NCI-H1694 (cell line): ENCODE measurements at places on chromosomes 1 and 21.
A peak's percentile ranks its signal among the peaks of the same experiment; 100 is the strongest.

DNA sequence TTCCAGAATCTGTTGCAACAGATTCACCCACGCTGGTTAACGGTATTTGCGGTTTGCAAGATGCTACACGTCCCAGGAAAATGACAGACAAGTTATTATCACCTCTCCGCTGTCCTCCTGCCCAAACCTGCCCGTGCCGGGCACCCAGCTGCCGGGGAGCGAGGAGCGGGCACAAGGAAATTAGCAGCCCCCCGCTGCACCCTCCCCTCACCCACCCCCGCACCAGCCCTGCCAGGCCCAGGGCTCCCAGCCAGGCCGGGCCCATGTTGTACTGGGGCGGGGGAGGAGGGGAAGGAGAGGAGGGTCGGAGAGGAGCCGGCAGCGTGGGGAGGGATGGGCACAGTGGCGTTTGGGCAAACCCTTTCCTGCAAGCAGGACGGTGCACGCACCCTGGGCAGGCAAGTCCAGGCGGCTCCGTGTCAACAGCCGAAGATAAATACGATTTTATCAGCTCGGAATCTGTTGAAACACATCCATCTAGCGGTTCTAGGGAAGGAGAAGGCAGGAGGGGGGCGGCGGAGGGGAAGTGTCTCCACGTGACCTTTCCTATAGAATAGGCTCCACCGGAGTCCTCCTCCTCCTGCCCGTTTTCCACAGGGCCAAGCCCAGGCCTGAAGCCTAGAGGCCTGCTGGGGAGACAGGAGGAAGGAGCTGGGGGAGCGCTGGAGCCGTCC lies 35.1 kb upstream of the CCDC27 start:
- DNase-seq = peak; percentile 95

GRCh38 chr1:10459184-10459583 lies 9.4 kb downstream of the CORT start:
- no peak for DNase-seq

- DNase-seq = no peak
These were observed 113.9 kb downstream of the CAPN8 start for GRCh38 chr1:223551610-223552009.

- DNase-seq = no peak
These were observed 68.7 kb upstream of the KLHDC7A start for GRCh38 chr1:18411820-18412641.
